ENCODE measurements at places on chromosomes 7 and 10. TPM values are rescaled to one million over a fixed set of nuclear protein-coding genes. Genes with fewer than 3 reads are reported as not detected.

- no peak for DNase-seq
These were observed 38.7 kb downstream of the GNA12 start for GRCh38 chr7:2805213-2805944.

DNA sequence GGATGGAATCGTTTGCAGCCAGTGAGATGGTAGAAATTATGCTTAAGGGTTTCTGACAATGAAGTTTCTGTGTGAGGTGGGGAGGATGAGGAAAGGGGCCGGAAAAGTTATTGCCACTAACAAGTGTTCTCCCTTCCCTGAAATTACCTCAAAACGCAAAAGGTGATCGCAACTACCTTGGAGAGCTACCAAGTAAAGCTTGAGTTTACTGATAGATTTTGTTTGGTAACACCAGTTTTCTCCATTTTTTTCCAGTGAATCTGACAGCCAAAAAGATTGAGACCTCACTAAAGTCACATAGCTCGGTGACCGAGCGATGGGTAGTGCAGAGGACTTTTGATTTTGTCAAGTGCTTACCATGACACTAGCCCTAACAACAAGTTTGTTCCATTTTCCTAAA is 1.6 kb downstream of the SUV39H2 start:
- no peak for DNase-seq

DNA sequence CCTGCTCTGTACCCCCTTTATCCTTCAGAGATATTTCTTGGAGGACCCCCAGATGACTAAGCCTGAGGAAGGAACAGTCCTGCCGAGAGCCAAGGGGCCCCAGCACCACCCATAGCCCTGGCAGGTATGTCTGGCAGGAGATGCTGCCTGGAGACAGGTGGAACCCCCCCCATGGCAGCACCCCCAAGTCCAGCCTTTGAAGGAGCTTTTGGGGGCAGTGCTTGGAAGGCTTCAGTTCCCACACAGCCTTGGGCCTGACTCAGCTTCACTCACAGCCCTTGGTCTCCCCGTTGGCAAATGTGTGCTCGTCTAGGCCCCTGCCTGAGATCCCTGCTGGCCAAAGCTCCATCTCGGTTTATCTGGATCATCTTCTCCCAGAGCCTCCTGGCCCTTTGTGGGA is 23.0 kb upstream of the PCBD1 start:
- no peak for DNase-seq

GRCh38 chr10:114709984-114710383 is 51.9 kb upstream of the ABLIM1 start:
- DNase-seq: no peak

DNA sequence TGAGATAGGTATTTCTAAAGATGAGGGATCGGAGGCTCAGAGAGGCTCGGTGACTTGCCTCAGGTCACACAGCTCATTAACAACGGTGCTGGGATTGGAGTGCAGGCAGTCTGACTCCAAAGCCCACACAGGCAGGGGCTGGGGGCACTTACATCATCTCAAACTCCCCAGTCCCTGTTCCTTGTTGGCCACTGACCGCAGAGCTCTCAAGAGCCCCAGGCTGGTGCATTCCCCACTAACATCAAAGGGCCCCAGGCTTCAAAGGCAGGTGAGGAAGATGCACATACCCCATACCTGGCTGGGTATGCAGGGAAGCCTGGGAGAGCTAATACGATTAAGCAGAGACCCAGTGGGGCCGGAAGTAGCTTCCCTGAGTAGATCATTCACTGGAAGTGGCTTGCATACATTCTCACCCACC is 13.7 kb upstream of the NODAL start:
- no peak for DNase-seq

GRCh38 chr10:120011359-120012130 is 119.0 kb downstream of the SEC23IP start:
- DNase-seq: no peak

DNA sequence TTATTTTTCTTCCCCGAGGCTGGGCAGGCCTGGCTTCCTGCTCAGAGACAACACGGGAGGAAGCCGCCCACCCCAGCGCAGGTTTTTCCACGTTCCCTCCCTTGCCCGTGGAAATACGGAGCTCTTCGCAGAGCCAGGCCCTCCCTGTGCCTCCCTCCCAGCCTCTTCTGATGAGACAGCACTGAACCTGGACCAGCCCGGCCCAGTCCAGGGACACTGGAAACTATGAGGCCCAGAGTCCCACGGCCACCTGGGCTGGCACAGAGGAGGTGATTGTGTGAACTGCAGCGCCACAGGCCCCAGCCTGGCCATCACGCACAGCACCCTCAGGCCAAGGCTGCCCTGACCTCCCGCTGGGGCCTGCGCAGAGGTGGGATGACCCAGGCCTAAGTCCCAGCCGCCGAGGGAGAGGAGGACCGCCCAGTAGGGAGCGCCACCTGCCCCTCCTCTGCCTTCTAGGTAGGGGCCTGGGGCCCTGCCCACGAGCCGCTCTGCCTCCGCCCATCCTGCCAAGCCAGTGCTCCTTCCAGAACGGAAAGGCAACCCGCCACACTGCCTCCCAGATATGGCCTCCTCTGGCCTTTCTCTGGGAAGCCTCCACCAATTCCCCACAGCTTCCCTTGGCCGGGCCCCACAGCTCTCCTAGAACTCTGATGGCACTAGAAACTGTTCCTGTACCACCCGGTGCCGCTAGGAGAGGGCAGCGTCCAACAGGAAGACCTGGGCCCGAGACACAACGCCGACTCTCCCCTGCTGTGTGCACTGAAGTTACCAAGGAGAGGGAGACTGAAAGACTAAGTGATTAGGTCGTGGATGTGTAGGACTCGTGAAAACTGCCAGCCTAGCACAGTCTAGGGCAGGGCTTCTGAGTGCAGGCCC is 57.2 kb downstream of the PROSER2 start:
- no peak for DNase-seq

DNA sequence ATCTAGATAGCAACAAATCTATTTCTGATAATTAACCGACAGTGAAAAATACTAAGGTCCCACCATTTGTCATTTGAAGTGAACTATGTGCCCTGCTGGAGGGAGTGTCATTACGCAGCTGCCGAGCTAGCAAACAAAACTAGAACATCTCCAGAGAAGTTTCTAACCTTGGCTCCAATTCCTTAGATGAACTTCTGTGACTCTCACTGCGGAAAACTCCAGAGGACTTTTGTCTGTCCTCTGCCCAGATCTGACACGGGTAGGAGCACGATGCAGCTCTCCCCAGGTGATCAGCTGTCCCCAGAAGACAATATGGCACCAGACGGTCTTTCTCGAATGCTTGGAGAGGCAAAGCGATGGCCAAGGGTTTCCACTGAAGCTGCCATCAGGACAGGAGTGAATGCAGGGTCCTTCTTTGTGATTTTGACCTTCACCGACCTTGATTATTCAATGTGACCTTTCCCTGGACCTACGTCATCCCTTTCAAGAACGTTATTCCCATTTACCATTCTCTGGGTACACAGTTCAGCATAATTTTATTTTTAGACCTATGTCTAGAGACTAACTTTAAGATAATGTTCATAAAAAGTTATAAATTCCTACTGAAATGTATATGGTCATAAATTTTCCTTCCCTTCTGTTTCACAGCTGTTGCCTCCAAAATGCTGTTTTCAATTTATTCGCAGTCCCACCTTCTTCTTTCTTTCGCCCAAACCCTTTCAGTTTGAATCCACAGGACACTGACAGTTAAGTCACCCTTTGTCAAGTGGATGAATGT is 116.7 kb upstream of the C7orf33 start:
- DNase-seq: no peak

GRCh38 chr10:121171825-121172787 is 320.9 kb downstream of the WDR11 start:
- no peak for DNase-seq

GRCh38 chr7:44081266-44081748 is 1.0 kb downstream of the POLM start:
- peak; percentile 55 for DNase-seq

GRCh38 chr10:29229258-29229705 is 59.6 kb upstream of the LYZL1 start:
- DNase-seq: no peak

GRCh38 chr10:113549856-113550255 is 3.0 kb upstream of the HABP2 start:
- no peak for DNase-seq

- no peak for DNase-seq
These were observed 97.1 kb downstream of the GNAI1 start for GRCh38 chr7:80231707-80232106.

- no peak for DNase-seq
These were observed 29.5 kb upstream of the FBXW4 start for GRCh38 chr10:101724446-101724845.

DNA sequence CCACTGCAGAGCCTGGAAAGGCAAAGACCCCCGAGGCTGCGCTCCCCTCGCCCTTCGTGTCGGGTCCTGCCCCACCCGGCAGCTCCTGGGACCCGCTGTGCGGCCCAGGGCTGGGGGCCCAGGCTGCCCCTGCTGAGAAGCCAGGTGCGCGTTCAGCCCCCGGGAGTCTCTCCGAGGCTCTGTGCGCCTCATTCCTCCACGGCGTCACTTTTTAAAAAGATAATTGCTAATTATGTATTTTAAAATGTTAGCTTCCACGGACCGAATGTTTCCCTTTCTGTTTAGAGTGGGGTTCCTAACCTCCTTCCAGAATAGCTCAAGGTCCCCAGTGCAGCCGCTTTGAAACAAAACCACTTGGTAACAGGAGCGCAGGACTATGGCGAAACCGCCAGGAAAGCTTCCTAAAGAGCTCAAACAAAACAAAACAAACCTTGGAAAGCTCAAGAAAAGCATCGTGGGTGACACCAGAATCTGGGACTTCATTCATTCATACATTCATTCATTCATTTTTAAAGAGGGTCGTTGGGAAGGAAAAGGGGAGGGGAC is 45.6 kb downstream of the PDIA4 start:
- DNase-seq: no peak

WDR37 gene
- polyA plus RNA-seq: 21.6 TPM

RPEL1 gene
- not detected for polyA plus RNA-seq

CALCR gene
- polyA plus RNA-seq: not detected

TMEM196 gene
- not detected for polyA plus RNA-seq

All from naive thymus-derived CD8-positive, alpha-beta T cell (primary cell).